ENCODE measurements at places on chromosomes 2 and 18.

- DNase-seq, result no peak
Measured at GRCh38 chr2:188969236-188969635, 4.9 kb upstream of the COL3A1 start.

- no peak for DNase-seq
Measured at GRCh38 chr2:142723236-142723635, 154.2 kb upstream of the KYNU start.

GRCh38 chr2:231761735-231762134 lies 19.3 kb downstream of the PDE6D start:
- no peak for DNase-seq

DNA sequence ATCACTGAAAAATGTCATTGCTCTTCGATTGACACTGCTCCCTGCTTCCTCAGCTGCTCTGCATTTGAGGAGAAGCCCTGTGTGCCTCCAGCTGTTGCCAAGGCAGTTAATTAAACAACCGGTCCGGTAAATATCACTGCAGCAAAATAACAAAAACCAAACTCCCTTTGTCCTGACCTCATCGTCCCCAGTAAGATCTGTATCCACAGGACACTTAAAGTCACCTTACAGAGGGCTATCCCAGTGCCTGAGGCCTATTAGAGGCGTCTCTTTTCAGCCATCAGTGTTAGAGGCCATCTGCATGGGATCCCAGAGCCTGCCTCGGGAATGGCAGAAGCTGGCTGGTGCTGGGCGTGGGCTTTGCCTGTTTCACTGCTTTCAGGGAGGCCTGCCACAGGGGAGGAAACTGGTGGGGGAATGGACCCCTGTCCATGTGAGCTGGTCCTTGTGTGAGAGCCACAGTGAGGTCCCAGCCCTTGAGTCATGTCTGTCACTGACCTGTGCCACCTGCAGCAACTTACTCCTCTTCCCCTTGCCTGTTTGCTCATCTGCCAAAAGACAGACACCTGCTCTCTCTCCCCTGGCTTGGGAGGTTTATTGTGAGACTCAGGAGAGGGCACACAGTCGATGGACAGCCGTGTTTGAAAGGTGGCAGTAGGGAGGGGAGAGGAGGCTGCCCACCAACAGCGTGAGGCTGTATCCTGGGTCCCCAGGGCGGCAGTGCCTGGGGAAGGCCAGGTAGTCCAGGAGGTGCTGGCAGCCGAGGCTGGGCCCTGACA lies 117.7 kb upstream of the MCFD2 start:
- DNase-seq, result no peak

- DNase-seq, result no peak
Measured at GRCh38 chr2:109507217-109507616, 106.5 kb downstream of the SEPTIN10 start.

DNA sequence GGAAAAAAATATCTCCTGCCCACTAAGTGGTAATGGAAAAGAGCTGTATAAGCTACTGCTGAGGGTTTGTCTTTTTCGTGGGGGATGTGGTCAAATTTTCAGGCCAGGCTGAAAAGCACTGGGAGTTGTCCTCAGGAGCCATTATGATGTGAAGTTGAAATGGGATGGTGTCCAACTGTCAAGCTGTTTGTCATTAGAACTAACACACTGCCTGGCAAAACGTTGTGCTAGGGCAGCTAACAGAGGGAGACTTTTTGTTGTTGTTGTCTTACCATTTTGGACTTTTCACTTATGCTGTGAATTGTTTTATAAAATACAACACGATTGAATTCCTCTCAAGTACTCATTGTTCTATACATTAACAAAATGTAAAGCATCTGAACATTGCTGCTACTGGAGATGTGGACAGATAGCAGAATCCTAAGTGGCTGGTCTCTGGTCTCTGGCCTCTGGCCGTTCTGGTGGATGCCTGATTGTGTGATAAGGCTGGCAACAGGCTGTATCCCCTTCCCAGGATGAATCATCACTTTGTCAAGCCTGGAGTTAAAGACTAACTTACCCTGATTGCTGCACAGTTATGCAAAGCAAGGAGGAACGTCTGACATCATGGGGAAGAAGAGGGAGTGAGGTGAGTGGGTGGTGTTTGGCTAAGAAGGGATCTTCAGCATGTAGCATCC lies 2.3 kb downstream of the MYO1B start:
- DNase-seq, result no peak

GRCh38 chr2:54461261-54461660 lies 5.1 kb downstream of the SPTBN1 start:
- DNase-seq, result no peak

DNA sequence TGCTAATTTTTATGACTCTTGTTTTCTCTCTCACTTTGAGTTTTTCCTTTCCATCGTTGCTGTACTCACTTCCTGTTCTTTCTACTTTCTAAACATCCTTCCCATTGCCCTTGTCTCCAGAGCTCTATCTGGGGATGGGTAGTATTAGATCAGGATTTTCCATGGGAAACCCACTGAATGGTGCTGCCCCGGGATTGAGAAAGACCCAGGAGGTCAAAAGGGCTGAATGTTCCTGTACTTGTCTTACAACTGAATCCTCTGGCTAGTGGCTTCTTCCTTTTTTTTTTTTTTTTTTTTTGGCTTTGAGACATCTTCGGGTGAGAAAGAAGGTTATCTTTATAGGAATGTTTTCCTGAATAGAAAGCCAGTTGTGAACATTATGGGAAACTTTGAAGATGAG lies 364.8 kb upstream of the SLC14A2 start:
- no peak for DNase-seq

DNA sequence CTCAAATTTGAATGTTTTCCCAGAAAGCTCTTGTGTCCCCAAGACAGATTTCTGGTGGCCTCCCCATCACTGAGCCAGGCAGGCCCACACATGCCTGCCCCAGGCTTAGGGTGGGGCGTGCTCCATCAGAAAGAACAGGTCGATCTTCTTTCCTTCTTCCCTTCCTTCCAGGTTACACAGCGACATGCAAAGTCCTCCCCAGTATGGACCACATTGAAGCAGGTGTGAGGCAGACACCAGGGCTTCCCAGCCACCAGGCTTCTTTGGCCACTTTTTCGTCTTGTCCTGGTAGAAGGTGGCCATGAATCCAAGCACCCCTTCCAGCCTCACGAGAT lies 41.4 kb upstream of the LAPTM4A start:
- no peak for DNase-seq

DNA sequence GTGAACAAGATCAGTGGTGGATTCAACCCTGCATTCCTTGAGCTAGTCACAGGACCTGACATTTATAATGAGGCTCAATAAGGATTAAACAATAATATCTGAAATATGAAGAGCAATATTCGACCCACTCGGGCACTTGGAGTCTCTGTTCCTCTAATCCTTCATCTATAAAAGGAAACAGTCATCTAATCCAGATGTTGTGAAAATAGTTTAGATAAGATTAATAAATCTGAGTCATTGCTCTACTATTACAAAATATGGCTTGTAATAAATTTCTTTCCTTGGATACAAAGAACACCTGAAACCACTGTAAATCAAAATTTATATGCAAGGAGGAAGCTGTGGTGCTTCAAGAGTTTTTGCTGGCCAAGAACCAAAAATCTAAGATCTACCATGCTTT lies 846.9 kb upstream of the ACVR2A start:
- no peak for DNase-seq

- DNase-seq, result no peak
Measured at GRCh38 chr2:174399171-174399570, 3.6 kb downstream of the SCRN3 start.

DNA sequence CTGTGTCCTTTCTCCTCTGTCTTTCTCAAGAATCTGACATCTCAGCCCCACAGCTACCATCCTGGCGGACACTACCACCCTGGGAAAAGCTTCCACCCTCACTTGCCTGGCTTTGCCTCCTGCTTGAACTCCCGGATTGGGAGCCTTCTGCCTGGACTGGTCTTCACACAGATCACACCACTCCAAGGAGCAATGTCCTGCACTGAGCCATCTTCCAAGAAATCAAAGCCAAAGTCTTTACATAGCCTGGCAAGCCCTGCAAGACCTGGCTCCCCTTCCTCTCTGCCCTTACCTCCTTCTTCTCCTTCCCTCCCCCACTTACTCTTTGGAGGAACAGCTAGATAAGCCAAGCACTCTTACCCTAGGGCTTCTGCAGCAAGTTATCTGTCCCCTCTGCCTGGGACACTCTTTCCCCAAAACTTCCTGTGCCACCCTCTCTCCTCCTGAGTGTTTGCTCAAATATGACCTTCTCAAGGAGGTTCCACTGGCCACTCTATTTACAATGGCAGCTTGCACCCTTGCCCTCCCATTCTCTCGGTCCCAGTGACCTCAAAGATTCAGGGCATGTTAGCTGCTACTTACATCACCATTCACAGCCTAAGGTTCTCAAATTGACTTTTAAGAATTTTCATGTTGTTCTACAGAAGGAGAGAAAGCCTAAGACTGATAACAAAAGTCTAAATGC lies 9.7 kb downstream of the ATP8B1 start:
- no peak for DNase-seq

DNA sequence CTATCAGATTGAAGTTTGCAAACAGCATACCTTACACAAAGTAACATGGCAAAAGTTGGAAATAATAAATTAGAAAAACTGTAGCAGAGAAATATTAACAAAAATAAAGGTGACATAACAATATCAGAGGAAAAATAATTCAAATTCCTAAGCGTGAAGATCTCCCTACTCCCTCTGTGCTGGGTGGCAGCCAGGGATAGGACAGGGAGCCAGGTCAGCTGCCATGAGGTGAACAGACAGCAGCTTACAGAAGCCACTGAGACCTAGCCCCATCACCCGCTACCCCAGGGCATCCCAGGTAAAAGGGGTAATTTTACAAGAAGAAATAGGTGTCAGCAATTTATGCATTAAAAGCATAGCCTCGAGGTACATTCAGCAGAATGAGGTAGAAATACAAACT lies 423.8 kb upstream of the HS6ST1 start:
- no peak for DNase-seq

DNA sequence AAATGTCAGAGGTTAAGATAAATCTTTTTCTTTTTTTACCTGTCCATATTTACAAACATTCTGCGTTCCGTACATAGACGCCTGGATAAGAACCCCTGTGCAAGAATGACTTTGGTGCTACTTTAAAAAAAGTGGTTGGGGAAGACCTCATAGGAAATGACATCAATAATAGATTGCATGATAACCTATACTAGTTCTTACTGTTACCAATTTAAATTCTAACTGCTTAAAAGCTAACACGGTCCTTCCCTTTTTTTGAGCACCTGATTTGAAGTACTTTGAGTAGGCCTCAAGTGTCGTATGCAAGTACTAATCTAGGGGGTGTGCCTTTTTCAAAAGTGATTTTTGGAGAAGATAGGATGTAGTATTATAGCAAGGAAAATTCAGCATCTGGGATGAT lies 2.1 kb downstream of the SLC39A10 start:
- DNase-seq, result peak; percentile 11

DNA sequence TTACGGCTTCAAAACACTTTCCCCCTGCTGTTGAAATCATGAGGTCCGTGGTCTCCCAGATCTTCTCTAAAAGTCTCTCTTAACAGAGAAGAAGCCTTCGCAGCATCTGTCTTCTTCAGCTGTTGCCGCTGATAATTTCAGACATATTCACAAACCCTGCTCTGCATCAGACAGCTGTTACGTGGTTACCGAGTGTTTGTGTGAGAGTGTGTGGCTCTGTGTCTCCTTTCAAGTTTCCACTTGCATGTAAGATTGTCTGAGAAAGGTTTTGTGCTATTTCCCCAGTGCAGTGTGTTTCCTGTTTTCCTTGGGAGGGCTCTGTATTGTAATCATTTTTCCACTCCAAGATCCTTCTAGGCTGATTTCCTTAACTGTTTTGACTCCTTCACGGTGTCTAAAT lies 32.8 kb downstream of the MAIP1 start:
- DNase-seq, result no peak

- no peak for DNase-seq
Measured at GRCh38 chr2:174240097-174240496, 8.2 kb downstream of the OLA1 start.

DNA sequence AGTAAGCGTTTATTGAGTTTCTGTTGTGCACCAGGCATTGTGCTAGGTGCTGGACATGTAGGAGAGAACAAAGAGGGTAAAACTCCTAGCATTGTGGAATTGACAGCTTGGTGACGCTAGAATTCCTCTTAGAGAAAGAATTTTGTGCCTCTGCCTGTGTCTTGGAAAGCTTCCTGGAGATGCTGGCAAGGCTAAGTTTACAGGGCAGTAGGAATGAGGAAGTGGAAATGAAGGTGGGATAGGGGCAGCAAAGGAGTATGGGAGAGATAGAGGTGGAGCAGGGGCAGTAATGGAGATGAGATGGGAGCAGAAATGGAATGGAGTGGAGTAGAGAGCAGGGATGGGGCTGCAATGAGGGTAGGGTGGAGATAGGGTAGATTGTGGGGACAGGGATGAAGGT lies 29.8 kb downstream of the GPR39 start:
- no peak for DNase-seq

- no peak for DNase-seq
Measured at GRCh38 chr18:48697441-48697840, 158.6 kb downstream of the CTIF start.

GRCh38 chr2:126885751-126886210 lies 12.9 kb upstream of the TEX51 start:
- DNase-seq, result no peak

GRCh38 chr18:21408681-21409080 lies 166.6 kb downstream of the GREB1L start:
- DNase-seq, result no peak

DNA sequence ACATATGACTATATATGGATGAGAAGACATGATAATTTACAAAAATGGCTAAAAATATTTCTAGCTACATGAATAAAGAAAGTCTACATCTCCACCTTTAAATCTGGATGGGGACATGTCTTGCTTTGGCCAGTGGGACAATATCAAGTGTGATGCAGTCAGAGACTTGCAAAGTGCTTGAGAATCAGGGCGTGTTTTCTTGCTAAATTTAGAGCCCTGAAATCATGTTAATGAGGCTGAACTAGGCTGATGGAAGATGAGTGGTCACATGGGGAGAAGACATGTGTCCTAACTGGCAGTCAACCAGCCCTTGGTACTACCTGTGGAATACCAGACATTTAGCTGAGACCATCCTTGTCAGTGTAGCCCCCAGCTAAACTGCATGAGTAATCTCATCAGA lies 278.5 kb upstream of the RGPD4 start:
- no peak for DNase-seq

DNA sequence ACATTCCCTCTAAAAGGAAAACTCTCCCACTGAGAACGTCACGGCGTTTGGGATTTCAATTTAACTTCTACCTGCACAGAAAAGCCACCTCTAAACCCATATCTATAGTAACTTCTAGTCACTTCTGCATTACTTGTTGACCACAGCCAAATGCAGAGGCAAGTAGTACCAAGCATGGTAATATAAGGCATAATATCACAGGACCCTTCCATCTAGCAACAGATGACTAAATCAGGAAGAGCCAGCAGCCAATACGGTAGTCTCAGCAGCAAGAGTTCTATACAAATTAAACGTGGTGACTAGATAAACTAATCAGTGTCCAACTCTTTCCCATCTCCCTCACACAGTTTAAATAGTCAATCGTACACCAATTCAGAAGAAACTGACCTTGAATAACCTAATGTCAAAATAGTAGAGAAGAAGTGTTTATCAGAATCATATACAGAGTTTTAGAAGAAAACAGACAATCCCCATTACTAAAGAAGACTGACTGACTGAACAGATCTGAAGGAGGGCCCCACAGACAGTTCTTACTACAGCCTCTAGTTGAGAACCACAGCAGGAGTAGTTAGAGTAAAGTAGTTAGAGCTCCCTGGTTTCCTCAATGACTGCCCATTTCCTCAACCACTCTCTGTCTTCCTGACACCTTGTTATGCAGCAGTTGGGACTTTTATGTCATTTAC lies 30.0 kb downstream of the MEMO1 start:
- DNase-seq, result peak; percentile 26

GRCh38 chr18:13465476-13465875 lies 246.9 kb downstream of the LDLRAD4 start:
- no peak for DNase-seq

GRCh38 chr2:197161774-197162173 lies 148.8 kb downstream of the ANKRD44 start:
- DNase-seq, result no peak
